ENCODE measurements at places on chromosomes 11 and 22. TPM values are rescaled to one million over a fixed set of nuclear protein-coding genes. Genes with fewer than 3 reads are reported as not detected.

The MLC1 gene
- 0.28 TPM for total RNA-seq

The TPBGL gene
- total RNA-seq = 0.69 TPM

The AGBL2 gene
- 5.6 TPM for total RNA-seq

- H3K4me1 ChIP-seq = no peaks in the 10 kb centered on the region
- no peak for DNase-seq
- no peak overlapping the region for H3K27ac ChIP-seq
- H3K4me3 ChIP-seq = no peak overlapping the region
These were observed 5.2 kb upstream of the ZC3H12C start for GRCh38 chr11:110087812-110088534.

GRCh38 chr11:119335091-119335654, 846 bp downstream of the RNF26 start:
- no peak overlapping the region for H3K27ac ChIP-seq
- DNase-seq = no peak
- H3K36me3 ChIP-seq = no peaks in the 10 kb centered on the region
- peak overlapping the region; percentile 83 for H3K4me3 ChIP-seq

DNA sequence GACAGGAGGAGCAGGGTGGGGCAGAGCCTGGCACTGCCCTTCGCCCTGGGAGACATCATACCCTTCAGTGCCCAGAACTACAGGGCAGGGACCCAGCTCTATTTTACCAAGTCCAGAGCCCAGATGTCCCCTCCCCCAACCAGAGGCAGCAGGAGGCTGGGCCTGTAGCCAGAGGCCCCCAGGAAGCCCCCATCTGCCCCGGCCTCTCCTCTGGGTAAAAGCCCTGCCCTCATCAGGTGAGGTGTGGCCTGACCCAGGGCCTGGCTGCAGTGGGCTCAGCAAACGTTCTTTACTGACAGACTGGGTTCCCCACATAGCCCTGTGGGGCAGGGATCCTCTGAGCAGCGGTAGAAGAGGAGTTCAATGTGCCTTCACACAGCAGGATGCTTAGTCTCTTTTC, 51.8 kb upstream of the SLC22A12 start:
- no peaks in the 10 kb centered on the region for H3K4me1 ChIP-seq
- no peak overlapping the region for H3K4me3 ChIP-seq
- no peak for DNase-seq
- no peaks in the 10 kb centered on the region for H3K27me3 ChIP-seq
- no peaks in the 10 kb centered on the region for H3K36me3 ChIP-seq
- H3K27ac ChIP-seq = no peak overlapping the region

DNA sequence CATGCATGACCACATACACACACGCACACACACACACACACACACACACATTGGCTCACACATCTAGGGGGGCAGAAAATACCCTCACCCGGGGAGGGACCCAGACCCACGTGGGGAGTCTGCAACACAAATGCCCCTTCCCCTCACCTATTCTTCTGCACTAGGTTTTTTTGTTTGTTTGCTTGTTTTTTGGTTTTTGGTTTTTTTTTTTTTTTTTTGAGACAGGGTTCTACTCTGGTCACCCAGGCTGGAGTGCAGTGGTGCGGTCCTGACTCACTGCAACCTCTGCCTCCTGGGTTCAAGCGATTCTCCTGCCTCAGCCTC, 28.4 kb downstream of the WEE1 start:
- no peaks in the 10 kb centered on the region for H3K4me1 ChIP-seq
- no peak overlapping the region for H3K4me3 ChIP-seq
- H3K27me3 ChIP-seq = no peaks in the 10 kb centered on the region
- H3K36me3 ChIP-seq = no peaks in the 10 kb centered on the region
- H3K27ac ChIP-seq = no peak overlapping the region

- H3K27me3 ChIP-seq = no peaks in the 10 kb centered on the region
- no peaks in the 10 kb centered on the region for H3K36me3 ChIP-seq
- no peak overlapping the region for H3K4me3 ChIP-seq
- DNase-seq = peak; percentile 48
- H3K4me1 ChIP-seq = no peaks in the 10 kb centered on the region
These were observed 21.6 kb downstream of the NNMT start for GRCh38 chr11:114317787-114318137.

DNA sequence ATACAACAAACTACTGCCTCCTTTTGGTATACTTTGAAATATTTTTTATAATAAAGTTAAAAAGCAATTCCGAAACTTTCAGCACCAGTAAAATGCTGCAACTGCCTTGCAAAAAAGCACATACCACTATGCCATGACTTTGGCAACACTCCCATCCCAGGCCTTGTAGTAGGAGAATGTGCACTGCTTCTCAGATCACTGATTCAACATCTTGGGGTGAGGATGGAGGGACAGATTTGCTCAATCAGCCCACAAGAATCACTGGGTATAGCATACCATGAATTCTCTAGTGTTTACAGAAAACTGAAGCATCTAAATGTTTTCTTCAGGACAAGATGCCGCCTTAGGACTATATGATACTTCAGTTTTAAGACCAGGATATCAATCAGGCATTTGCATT, 14.9 kb downstream of the EIF4ENIF1 start:
- H3K27ac ChIP-seq = no peak overlapping the region
- H3K4me3 ChIP-seq = no peak overlapping the region
- no peak for DNase-seq
- H3K4me1 ChIP-seq = no peaks in the 10 kb centered on the region
- H3K36me3 ChIP-seq = peaks cover 3% of the 10 kb centered on the region

GRCh38 chr11:70654016-70654415, 255.7 kb downstream of the CTTN start:
- H3K4me1 ChIP-seq = no peaks in the 10 kb centered on the region
- H3K27me3 ChIP-seq = no peaks in the 10 kb centered on the region
- H3K4me3 ChIP-seq = no peak overlapping the region
- no peaks in the 10 kb centered on the region for H3K36me3 ChIP-seq

DNA sequence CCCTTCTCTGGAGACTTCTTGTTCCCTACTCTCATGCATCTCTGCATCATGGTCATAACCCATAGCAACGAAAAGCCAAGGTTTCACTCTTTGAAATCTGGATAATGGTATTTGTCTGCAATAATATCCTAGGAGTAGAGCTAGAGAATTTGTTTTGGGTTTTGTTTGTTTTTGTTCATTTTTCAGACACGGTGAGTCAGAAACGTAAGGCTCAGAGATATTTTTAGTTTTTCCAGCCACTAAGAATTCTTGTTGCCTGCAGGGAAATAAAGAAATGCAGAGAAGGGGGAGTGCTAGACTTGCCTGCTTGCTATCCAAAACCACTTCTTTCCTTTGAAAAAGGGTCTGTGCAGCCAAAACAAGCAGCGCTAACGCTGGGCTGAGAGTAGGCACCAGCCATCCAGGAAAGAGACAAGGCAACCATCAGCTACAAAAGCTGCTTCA, 26.0 kb downstream of the POU2AF3 start:
- H3K4me1 ChIP-seq = peaks cover 28% of the 10 kb centered on the region
- no peak for DNase-seq
- peak overlapping the region; percentile 58 for H3K27ac ChIP-seq
- no peaks in the 10 kb centered on the region for H3K27me3 ChIP-seq
- H3K4me3 ChIP-seq = no peak overlapping the region

DNA sequence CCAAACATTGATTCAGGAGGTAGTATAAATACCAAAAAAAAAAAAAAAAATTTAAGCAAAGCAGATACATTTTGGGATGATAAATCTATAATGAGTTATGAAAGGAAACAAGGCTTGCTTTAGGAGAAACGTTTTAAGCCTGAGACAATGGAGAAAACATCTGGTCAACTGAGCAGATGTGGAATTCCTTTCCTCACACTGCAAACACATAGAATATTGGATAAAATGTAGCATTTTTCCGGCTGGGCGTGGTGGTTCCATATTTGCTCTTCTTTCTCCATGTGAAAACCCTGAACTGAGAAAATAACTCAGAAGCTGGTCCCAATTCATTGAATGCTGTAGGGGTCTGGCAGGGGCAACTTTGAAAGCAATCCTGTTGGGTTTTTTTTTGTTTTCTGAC, 33.9 kb downstream of the ENDOD1 start:
- H3K27me3 ChIP-seq = no peaks in the 10 kb centered on the region
- no peak overlapping the region for H3K27ac ChIP-seq
- peaks cover 2% of the 10 kb centered on the region for H3K4me1 ChIP-seq
